ENCODE measurements at places on chromosomes 5 and 9.

GRCh38 chr5:14465116-14465515 is 116.5 kb upstream of the OTULINL start:
- no peak for DNase-seq

- DNase-seq, result no peak
Measured at GRCh38 chr5:59786334-59786805, 107.2 kb downstream of the PDE4D start.

GRCh38 chr9:32247168-32247567 is 137.3 kb upstream of the ACO1 start:
- no peak for DNase-seq

DNA sequence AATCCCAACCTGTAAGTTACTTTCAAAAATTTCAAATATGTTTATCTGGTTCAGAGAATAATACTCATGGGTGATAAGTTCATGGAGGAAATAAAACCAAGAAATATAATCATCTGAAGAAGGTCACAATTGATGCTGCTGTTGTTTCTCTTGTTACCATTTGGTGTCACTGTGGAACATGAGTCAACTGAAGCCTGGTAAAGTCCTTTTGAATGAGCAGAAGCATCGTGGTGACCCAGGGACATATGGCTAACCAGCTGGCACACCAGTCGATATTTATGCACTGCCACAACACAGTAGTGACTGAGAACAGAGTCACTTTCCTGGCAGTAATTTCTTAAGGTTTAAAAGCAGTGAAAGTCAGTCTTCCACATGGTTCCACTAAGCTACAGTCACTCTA is 612.9 kb upstream of the TLE4 start:
- DNase-seq, result no peak

GRCh38 chr5:172953776-172954675 is 5.2 kb upstream of the RPL26L1 start:
- DNase-seq, result no peak

GRCh38 chr5:107864793-107865192 is 194.1 kb upstream of the EFNA5 start:
- no peak for DNase-seq

GRCh38 chr9:100587375-100587774 is 9.5 kb downstream of the CAVIN4 start:
- no peak for DNase-seq

DNA sequence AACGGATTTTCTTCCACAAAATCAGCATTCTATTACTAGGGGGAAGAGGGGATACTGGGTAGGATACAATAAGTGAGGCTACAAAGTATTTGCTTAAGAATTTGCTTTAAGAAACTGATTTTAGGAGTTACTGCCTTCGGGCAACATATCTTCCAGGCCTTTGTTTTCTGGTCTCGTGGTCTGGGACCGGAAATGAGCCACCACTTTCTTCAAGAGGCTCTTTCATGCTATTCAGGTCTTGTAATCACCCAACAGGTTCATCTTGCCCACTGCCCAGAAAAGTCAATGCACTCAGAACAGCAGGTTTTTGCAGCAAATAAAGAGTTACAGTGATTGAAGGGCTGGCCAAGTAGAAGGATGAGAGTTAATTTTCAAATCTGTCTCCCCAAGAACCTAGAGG is 6.6 kb upstream of the AOPEP start:
- no peak for DNase-seq

DNA sequence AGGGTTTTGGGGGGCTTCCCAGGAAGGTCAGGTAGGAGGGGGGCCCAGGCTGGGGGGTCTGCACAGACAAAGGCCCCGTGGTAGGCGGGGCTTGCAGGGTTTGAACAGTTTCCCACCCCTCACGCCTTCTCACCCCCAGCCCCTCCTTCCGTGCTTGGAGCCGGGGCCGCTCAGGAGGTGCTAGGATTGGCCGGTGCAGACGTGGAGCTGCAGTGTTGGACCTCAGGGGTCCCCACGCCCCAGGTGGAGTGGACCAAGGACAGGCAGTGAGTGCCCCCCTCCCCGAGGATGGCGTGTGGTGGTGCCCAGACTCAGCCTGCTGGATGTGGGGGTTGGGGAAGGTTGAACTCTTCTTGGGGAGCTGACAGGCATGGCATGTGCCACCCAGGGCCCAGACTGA is 83.8 kb downstream of the HMCN2 start:
- DNase-seq, result no peak

GRCh38 chr9:70444904-70445303 is 30.4 kb upstream of the KLF9 start:
- DNase-seq, result no peak

- DNase-seq, result no peak
Measured at GRCh38 chr9:71826279-71826678, 58.0 kb upstream of the CEMIP2 start.

GRCh38 chr5:170186156-170186555 is 46.6 kb upstream of the C5orf58 start:
- DNase-seq, result no peak

DNA sequence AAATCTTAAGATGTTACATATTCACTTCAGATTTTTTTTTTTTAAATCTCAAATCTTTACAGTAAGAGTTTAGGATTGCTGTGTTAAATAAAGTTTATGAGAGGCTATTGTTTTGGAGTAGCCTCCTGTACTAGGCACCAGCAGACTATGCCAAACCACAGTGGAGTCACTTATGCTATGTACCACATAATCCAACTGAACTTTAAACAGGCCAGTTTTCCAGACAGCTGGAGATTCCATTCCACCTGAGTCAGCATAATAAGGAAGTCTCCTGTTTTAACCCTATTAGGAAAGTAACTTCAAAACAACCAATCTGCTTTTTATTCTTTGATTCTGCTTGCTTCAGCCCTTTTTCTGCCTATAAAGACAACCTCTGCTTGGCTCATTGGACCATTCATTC is 205.2 kb downstream of the CSNK1G3 start:
- no peak for DNase-seq

- DNase-seq, result no peak
Measured at GRCh38 chr5:35881758-35882157, 25.1 kb downstream of the IL7R start.
